ENCODE measurements at places on chromosomes 7 and 10.

- DNase-seq = no peak
These were observed 348.5 kb downstream of the TCERG1L start for GRCh38 chr10:130963052-130963393.

DNA sequence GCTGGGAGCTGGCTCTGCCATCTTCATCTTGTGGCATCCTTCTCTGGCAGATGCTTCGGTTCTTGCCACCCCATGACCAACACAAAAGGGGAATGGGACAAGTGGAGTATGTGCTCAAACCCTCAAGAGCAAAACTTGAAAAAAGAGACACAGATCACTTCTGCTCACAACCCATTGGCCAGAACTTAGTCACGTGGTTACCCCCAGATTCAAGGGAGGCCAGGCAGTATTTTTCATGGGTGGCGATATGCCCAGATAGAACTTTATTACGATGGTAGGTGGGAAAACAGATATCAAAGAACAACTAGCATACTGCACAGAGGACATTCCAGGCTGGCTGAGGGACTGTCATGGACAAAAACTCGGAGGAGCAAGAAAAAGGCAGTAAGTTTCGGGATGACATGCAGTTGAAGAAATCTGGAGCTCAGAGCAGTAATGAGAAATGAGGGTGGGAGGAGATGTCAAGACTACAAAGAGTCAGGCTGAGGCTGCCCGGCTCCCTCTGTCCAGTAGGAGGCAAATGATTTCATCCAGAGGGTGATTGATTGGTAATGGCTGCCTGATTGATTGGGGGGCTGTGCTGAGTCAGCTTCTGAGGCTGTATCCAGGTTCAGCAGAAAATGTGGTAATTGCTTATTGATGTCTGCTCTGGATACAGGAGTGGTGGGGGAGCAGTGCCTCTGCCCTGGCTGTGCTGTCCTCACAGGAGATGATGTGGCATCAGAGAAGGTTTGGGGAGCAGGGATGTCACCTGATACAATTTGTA lies 25.3 kb downstream of the COL13A1 start:
- no peak for DNase-seq

GRCh38 chr10:59838085-59838789 lies 68.1 kb downstream of the CCDC6 start:
- no peak for DNase-seq

- peak; percentile 32 for DNase-seq
These were observed 132.0 kb downstream of the PRKAG2 start for GRCh38 chr7:151744656-151745638.

GRCh38 chr7:142581341-142581740 lies 167.9 kb upstream of the PRSS1 start:
- peak; percentile 30 for DNase-seq

- DNase-seq = no peak
These were observed 167.9 kb downstream of the FRMD4A start for GRCh38 chr10:14162629-14163344.

- DNase-seq = no peak
These were observed 63.6 kb downstream of the PDIA4 start for GRCh38 chr7:148964483-148965267.

- DNase-seq = no peak
These were observed 91.2 kb downstream of the DNAJB6 start for GRCh38 chr7:157427811-157428553.

DNA sequence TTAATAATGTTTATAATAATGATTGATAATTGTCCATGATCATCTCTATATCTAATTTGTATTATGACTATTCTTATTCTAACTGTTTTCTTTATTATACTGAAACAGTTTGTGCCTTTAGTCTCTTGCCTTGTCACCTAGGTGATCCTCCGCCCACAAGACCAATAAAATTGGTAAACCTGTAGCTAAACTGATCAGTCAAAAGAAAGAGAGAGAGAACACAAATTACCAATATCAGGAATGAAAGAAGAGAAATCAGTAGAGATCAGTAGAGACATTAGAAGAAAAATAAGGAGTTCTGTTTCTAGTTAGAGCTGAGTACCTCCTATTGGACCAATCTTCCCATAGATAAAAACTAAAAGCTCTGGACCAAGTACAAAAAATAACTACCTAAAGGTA lies 6.1 kb upstream of the COA1 start:
- no peak for DNase-seq

GRCh38 chr10:96411716-96412320 lies 53.0 kb upstream of the OPALIN start:
- peak; percentile 3 for DNase-seq

All from fibroblast of upper back skin (primary cell).